ENCODE measurements at places on chromosomes 7 and 10.

- no peak for DNase-seq
Observed at GRCh38 chr10:76049581-76050290, 618.3 kb downstream of the LRMDA start.

GRCh38 chr7:140646931-140647647, 6.5 kb upstream of the DENND2A start:
- peak; percentile 36 for DNase-seq

- no peak for DNase-seq
Observed at GRCh38 chr10:44032216-44032615, 352.7 kb downstream of the CXCL12 start.

- DNase-seq: no peak
Observed at GRCh38 chr10:78619115-78619851, 449.5 kb upstream of the ZMIZ1 start.

DNA sequence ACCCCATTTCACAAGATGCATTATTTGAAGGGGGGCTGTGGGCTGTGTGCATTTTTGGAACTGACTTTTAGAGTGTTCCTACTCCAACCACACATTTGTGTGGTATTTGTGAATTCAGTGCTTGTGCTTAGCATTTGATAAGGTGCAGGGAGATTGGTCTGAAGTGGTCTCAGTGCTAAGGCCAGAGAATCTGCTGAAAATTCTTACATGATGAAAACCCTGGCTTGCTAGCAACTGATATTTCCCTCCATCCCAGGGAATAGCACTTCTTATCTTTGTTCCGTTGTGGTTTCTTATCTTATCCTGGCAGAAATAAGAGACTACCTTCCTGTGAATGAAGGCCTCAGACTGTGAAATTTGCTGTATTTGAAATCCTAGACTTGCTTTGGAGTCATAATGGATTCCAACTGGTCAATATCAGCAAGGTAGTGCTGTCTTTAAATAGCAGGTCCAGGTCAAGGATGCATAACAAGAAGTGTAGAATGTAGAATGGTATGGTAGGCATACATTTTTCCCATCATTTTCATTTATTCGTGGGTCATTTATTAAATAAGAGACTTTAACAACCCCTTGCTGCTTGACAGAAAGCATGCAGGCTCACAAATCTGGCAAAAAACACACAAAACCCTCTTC, 986.9 kb downstream of the REEP3 start:
- DNase-seq: no peak

Data from activated naive CD8-positive, alpha-beta T cell treated with anti-CD3 and anti-CD28 coated beads, Interleukin-2, amount 50 U/mL, for 24 hours (primary cell).